SK-N-SH treated with all-trans-retinoic acid at 6 μM for 48 hours (cell line): ENCODE measurements at places on chromosomes 11 and 22.
A peak's percentile ranks its signal among the peaks of the same experiment; 100 is the strongest.

GRCh38 chr22:39731881-39732555 is 161.5 kb downstream of the CACNA1I start:
- ATAC-seq, result no peak

DNA sequence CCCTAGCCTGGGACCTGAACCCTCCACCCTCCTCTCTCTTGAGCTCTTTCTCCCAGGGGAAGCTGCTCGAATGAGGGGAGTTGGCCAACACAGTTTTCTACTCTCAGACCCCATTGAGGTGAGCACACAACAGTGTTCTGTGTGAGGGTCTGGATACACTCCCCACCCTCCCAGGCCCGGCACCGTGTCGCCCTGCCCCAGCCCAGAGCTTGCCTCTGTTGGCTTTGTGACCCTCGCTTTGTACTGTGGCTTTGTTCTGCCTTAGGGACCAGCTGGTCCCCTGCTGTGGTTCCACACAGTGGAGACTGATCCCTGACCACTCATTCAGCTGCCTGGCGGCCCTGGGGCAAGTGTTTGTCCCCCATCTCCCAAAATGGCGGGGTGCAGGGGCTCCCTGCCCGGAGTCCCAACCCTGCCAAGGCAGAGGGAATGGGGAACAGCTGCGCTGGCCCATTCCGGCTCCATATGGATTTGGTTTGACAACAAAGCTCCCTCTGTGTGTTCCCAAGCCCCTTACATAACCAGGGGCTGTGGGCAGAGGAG is 8.3 kb downstream of the ST3GAL4 start:
- ATAC-seq, result no peak

- no peak for ATAC-seq
Measured at GRCh38 chr11:77191823-77192495, 63.9 kb downstream of the MYO7A start.

DNA sequence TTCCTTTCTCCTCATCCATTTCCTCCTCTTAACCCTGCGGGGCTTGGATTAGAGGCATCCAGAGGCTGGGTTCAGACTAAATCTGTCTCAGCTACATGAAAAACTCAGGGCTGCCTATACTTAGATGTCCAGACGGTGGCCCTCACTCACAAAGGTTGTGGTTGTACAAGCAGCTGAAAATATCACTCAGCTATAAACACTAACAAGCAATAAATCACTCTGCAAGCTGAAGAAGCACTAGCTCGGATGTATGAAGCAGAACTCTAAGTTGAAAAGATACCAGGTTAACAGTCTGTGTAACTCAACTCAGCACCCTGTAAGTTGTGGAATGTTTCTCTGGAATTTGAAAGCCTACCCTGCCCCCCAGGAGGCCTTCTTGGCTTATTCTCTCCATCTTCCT is 82.9 kb downstream of the EXT2 start:
- peak; percentile 80 for ATAC-seq

DNA sequence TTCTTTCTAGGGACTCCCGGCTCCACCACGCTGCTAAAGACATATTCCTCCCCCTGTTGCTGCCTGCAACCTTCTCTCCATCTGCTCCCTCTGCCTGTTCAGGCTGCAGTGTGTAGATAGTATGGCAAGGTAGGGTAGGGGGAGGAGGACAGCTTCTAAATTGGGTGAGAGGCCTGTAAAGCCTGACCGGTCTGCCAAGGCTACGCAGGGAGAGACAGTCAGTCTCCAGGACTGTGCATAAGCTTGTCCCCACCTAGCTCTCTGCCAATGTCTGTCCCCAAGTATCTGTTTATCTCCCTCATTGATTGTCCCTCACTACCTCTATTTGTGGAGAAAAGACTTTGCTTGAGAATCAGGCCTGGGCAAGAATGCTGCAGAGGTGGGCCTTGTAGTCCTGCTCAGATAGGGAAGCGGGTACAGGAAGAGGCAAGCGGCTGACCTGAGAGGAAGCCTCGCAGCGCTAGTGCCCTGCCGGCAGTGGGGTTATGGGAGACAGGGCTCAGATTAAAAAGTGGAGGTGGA is 871 bp upstream of the SEZ6L start:
- no peak; the same call in 2 of the 3 replicates for ATAC-seq

DNA sequence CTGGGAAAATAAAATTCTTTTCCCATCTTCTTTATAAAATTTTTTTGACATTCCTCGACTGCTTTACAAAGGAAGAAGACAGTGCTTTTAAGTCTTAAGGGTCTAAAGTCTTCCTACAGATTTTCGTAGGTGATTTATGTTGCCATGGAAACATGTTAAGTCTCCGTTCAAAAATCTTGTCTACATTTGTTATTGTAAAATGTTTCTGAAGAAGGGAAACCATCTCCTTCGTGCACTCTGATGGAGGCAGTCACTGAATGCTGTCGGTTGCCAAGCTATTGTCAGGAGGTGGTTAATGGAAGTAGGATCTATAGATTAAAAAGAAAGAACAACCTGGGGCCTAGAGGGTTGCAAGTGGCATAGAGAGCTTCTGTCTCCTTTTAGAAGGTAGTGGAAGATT is 52.6 kb downstream of the MAP6 start:
- no peak for ATAC-seq

DNA sequence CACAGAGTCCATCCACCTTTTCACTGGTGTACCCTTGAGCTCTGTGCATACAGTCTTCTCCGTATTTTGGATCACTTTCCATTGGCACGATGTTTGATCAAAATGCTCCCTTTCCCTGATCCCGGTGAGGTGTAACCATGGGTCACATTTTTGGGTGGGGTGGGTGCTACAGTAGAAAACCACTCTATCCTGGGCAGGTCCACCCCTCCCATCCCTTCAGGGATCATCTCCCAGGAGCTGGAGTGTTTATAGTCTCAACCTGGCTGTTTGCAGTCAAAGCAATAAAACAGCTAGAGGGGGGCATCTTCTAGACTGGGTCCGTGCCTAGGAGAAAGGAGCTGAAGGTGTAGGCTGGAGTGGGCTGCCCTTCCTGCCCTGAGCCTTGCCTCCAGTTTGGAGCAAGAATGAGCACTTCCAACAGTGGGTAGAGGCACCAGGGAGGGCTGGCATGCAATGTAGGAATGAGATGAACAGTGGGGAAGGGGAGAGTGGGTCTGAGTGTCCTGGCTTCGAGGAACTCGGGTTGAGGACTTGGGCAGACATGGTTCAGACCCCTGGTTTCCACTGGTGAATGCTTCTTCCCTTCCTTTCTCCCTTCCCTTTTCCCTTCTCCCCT is 38.8 kb downstream of the RNF141 start:
- no peak for ATAC-seq

GRCh38 chr11:13135385-13136271 is 126.5 kb downstream of the RASSF10 start:
- peak; percentile 96 for ATAC-seq

DNA sequence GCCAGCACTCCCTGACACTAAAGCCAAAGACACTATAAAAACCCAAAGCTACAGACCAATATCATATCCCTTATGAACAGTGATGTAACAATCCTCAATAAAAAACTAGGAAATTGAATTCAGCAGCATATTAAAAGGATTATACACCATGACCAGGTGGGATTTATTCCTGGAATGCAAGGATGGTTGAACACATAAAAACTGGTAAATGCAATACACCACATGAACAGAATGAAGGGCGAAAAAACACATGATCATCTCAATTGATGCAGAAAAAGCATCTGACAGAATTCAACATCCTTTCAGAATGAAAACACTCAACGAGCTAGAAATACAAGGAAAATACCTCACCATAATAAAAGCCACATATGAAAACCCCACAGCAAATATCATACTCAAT is 31.3 kb downstream of the OSBP start:
- no peak for ATAC-seq

DNA sequence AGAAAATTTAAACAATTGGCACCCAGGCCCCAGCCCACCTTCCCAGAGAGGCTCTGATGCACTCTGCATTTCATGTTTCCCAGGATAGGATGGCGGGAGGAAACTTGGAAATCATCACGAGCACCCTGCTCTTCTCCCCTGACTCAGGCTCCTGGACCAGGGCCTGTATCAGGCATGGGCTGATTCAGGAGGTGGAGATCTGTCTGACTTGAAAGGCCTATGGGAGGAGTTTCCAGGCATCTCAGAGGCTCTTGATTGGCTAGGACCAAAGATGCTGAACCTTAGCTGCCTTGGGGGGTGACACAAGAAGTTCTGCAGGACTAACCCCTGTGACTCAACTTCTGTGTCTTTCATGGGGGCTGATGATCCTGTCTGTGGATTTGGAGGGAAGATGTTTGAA is 106.2 kb downstream of the PKNOX2 start:
- ATAC-seq, result no peak

GRCh38 chr11:68867066-68867465 is 25.4 kb upstream of the CPT1A start:
- ATAC-seq, result no peak

- no peak for ATAC-seq
Measured at GRCh38 chr22:25953919-25954318, 211.9 kb downstream of the MYO18B start.

DNA sequence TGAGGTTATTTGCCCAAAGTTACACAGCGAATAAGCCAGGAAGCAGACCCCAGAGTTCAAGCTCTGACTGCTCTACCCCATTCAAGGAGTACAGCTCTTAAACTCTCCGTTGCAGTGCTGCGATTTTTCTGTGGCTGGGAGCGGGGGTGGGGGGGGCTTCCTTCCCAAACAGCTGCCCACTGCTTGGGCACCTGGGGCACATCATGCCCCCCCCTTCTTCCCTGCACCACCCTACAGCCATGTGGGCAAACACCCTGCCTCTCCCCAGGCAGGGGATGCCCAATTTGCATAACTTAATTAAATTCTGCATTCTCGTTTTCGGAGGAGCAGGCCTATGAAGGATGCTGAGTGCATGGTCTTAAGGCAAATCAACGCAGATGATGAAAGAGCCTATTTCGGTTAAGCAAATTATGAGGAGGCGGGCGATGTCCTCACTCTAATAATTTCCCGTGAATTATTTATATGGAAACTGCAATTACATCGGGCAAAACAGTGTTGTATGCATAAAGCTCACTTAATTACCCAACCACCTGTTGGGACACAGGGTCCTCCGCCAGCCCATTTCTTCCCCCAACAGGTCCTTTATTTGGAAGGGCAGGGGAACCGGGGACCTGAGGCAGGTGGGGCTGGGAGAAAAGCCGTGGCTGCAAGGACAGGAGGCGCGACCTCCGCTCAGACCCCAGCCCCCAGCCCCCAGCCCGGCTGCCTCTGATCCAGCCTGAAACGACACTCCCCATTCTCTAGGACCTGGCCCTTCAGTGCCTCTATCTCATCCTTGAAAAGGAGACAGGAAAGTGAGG is 610.5 kb downstream of the BUD13 start:
- no peak for ATAC-seq

GRCh38 chr11:14774721-14775120 is 117.3 kb downstream of the CYP2R1 start:
- ATAC-seq, result no peak

DNA sequence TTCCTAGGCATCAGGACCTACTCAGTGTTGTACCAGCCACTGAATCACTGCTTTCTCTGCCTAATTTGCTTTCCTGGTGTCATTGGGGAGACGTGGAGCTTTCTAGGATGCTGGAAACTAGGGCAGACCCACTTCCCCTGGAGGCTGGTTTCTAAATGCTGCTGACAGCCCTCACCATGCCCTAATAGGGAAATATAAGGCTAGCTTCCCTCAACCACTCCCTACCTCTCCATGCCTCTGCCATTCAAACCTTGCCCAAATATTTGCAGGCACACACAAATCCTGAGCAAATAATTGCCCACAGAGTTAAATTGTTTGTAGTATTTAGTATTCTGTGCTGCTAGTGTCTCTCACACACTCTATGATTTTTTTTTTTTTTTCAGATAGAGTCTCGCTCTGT is 310.2 kb downstream of the DDX10 start:
- ATAC-seq, result no peak

GRCh38 chr11:69416143-69416515 is 65.3 kb upstream of the LINC01488 start:
- no peak for ATAC-seq

DNA sequence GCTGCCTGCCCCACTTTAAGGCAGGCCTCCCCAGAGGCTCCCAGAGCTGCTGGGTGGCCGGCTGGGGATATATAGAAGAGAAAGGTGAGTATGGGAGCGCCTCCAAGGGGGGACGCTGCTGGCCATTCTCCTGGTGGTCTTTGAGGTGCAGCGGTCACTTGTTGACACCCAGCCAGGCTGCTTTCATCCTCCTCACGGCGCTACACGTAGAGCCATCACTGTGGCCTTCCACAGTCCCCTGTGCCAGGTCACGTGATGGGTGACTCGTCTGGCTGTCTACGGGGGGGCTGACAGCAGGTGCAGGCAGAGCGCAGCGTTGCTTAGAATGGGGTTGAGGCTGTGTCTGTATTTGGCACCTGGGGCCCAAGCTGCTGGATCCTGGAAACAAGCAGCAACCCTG is 1.9 kb downstream of the ACR start:
- no peak for ATAC-seq

DNA sequence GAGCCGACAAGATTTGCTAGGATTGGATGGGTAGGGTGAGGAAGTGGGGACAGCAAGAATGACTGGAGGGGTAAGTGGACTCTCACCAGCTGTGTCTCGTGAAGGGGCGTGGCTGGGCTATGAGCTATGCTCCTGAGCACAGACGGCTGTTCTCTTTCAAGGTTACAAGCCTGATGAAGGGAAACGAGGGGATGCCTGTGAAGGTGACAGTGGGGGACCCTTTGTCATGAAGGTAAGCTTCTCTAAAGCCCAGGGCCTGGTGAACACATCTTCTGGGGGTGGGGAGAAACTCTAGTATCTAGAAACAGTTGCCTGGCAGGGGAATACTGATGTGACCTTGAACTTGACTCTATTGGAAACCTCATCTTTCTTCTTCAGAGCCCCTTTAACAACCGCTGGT is 19.9 kb downstream of the F2 start:
- peak; percentile 21; the same call in 2 of the 3 replicates for ATAC-seq

DNA sequence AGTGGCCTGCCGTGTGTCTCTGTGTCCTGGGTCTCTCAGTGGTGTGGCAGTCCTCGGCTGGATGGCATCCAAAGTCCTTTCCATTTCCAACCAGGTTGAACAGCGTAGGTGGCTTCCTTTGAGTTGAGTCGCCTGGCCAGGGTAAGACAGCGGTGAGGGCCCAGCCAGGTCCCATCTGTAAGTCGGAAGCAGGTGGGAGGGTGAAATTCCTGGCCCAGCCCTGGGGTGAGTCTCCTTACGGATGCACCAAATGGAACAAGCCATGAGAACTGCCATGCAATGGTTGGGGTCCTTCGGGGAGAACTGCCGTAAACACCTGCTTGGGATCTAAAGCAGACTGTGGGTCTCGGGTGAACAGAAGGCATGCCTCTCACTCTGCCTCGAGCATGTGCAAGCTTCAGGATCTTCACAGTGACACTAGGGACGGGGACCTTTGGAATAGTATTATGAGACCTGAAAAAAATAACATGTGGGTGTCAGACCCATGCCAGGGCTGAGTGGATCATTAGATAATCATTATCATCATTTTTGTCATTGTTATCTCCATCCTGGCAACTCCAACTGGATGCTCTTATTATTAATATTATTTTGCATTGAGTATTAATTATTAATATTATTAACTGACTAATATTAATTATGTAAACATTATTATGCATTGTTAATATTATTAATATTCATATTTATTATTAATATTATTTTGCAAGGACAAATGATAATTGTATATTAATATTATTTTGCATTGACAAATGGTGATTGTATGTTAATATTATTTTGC is 57.7 kb upstream of the LINC01488 start:
- no peak for ATAC-seq

- ATAC-seq, result peak; percentile 83
Measured at GRCh38 chr11:57751676-57752253, at the start of gene BTBD18. Gene BTBD18 (minus strand): TSS chr11:57751819. CDS start chr11:57751188, 631 bp downstream.
